Trophoblast cell (in vitro differentiated cells and primary cell): ENCODE measurements at places on chromosomes 3 and 15.

DNA sequence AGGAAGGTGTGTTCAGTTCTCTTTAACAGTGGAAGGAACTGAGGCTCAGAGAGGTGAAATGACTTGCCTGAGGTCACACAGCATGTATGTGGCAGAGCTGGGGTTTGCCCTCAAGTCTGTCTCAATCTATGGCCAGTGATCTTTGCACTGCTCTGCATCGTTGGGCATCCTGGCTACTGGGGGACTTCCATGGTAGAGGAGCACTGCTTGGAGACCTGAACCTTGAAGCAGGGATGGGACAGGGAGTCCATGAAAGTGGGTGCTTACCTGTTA, 2.0 kb downstream of the CORO2B start:
- no peak for DNase-seq

- DNase-seq: no peak
These were observed 240.8 kb upstream of the CNTN6 start for GRCh38 chr3:852033-852432.

DNA sequence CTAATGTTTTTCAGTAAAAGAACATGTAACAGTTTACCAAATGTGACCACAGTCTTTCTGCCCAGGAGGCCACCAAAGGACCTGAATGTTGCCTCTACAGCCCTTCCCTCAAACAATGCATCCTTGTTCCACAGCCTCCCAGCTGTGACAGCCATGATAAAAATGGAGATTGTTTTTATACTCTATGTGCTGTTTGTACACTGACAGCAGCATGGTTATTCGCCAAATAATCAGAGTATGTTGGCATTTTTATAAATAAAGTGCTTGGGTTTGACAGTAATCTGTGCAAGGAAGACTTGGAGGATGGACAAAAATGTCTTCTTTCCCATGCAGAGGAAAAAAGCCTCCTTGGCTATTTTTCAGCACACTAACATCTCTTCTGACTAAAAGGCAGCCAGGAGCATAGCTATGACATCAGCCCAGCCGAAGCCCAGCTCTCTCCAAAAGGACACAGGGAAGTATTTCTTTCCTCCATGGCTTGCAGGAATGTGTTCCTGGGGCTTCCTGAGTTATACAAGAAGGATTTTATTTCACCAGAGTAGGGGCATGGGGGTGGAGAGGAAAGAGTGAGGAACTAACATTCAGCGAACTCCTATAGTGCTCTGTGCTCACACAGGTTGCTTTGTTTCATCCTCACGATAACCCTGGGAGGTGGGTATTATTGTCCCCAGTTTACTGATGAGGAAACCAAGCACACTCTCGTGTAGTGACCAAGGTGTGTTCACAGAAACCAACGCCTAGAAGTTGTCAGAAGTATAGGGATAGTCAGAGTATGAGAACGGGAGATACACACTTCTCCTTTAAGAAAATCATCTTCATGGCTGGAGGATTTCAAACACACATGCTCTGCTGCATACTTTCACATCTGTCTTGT, 339.7 kb downstream of the MECOM start:
- peak; percentile 78 for DNase-seq

DNA sequence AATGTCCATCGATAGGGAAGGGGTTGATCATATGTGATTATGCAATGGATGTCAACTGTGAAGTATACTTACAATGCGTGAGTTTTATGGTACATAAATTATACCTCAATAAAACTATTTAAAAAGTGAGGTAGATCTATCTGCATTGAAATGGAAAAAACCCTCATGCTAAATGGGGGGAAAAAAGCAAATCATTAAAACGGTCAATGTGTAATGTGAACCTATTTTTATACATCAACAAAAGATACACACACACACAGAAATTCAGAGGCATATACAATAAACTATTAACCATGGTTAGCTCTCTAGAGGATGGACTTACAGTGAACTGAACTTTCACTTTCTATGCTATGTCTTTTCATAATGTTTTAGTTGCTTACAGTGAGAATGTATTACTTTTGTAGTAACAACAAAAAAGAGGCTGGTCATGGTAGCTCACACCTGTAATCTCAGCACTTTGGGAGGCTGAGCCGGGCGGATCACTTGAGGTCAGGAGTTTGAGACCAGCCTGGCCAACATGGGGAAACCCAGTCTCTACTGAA, 23.1 kb downstream of the STIMATE start:
- no peak for DNase-seq

GRCh38 chr3:59606638-59607266, 556.9 kb upstream of the CFAP20DC start:
- no peak for DNase-seq

DNA sequence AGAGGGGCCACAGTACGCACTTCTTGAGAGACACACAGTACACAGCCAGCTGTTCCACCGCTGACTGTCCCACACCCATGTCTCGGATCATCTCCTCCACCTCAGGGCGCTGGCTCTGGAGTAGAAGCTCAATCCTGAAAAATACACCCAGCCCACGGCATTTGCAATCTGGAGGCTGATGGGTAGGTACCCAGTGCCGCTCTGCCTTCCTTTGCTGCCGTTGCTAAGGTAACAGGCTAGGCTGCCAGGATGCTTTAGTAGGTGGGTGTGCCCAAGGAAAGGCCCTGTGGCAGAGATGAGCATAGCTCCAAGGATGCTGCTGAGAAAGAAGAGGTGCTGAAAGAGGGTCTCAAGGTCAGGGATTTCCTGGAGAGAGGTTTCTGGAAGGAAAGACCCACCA, 14.6 kb downstream of the TRAIP start:
- no peak for DNase-seq

DNA sequence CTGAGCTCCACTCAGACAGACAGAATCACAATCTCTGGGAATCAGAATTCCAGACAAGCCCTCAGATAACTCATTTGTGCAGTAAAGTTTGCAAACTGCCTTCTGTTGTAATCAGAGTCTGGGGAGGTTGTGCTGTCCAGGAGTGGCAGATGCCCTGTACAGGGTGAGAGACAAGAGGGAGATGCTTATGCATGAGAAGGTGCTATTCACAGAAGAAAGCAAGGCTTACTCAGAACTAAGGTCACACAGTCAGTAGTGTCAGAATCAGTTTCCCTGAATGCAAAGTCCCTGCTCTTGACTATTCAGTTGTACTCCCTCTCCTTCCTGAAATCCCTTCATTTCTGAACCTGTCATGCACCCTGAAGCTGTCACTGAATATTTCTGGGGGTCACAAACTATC, 43.7 kb downstream of the SRPRB start:
- no peak for DNase-seq

DNA sequence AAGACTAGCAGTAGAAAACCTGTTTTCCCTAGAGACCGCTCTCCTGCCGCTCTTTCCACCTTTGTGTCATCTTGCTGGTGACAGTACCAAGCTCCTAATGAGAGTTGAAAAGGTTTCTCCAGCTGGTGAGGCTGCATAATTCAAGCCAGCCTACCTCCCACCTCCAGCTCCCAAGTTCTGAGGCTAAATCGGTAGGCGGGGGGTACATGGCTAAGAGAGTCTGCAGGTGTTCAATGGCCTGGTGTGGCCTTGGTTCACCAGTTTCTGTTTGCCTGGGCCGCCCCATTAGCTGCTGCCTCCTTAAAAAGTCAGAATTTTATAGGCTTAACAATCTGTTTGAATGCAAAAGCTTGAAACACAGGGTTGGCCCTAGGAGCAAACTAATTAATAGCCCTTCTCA, 262.8 kb downstream of the SLCO3A1 start:
- no peak for DNase-seq

GRCh38 chr15:56471440-56472069, 6.6 kb upstream of the MNS1 start:
- DNase-seq: no peak

GRCh38 chr3:78621061-78621716, 1146.6 kb downstream of the ROBO1 start:
- no peak for DNase-seq

DNA sequence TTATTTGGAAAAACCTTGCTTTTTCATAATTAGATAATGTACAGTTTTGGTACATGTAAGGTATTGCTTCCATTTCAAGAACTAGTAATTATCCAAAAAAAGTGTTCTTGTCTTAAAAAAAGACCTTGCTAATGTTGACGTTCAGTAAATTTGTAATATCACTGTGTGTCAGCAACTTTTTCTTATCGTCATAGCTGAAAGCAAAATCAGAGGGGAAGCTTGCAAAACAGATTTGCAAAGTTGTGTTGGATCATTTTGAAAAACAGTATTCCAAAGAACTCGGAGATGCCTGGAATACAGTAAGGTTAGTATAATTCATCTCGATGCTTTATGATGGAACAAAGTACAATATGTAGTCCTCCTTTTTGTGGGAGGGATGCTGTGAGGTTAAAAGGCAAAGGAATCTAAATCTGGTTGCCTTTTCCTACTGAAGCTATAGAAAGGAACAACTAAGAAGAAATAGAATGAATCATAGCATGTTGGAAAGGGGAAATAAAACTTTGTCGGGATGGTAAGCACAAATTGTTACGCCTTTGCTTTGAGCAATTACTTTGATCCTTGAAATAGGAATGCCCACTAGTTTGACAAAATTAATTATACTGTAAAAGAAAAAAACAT, 1.5 kb downstream of the NSUN3 start:
- no peak for DNase-seq

DNA sequence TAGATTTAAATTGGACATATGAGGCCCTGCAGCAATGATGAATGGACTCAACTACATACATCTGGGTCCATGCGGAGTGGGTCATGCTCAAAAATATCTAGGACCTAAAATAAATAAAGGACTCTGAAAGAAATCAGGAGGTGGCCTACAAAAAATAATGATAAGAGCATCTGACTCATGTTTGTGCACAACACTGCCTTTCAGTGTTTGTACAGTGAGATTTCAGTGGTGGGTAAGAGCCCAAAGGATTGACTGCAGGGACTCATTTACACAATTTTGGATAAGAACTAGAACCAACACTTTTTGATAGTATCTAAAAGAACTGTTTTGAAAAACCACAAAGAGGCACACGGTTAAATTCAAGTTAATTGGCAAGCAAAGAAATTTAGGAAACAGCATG, 285.5 kb downstream of the SLC9A9 start:
- no peak for DNase-seq

GRCh38 chr15:64149424-64149823, 2.1 kb upstream of the SNX22 start:
- DNase-seq: peak; percentile 54

DNA sequence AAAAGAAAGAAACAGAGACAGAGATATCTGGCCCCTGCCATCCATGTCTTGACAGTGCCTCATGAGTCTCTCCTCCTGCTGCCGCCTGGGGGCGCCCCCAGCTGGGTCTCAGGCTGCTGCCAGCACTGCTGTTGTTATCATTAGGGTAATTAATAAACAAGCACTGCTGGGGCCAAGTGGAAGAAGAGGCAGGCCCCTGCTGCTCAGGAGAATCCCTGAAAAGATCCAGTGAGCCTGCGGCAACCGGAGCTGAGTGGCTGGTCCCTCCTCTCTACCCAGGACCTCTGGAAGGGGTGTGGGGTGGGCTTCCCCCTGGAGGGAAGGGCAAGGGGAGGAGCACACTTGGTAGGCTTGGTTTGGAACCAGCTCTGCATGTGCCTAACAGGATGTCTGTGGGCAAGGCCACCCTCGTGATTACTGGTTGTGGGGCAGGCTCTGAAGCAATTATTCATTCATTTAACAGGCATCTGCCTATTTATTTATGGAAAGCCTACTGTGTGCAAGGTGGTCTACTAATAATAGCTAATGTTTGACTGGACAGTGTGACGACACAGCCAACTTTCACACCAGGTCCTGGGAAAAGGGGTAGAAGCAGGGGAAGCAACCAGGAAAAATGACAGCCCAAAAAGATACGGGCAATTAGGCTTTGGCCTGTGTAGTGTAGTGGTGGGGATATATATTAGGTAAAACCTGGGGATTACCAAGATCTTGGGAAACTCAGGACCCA, 1.2 kb upstream of the TYRO3 start:
- DNase-seq: peak; percentile 56

GRCh38 chr15:24877174-24877573, 77.6 kb upstream of the SNRPN start:
- no peak for DNase-seq

DNA sequence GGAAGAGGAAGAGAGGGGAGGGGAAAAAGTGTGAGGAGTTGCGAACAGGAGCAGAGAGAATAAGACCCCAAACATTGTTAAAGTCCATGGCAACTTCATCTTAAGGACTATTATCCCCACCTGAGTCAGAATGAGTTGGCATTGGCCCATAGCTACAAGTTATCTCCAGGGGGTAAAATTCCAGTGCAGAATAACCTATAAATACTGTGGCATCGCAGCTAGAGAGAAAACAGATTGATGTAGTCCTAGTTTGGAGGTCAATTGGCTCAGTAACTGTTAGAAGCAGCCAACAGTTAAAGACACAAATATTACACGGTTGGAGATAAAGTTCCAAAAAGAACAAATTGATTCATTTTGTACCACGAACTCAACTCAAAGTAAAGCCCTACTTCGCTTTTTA, 313.9 kb upstream of the CCDC54 start:
- no peak for DNase-seq
